CD4-positive, alpha-beta T cell treated with Interleukin-15 for 4 hours (primary cell): ENCODE measurements at places on chromosomes 1 and 21.

DNA sequence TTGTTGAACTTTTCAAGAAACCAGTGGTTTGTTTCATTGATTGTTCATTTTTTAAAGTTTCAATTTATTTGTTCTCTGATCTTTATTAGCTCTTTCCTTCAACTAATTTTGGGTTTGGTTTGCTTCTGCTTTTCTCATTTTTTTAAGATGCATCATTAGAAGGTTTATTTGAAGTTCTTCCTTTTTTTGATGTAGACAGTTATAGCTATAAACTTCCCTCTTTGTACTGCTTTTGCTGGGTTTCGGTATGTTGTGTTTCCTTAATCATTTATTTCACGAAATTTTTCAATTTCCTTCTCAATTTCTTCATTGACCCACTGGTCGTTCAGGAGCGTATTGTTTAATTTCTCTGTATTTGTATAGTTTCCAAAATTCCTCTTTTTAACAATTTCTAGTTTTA, 133.3 kb upstream of the GPR52 start:
- no peak for DNase-seq

DNA sequence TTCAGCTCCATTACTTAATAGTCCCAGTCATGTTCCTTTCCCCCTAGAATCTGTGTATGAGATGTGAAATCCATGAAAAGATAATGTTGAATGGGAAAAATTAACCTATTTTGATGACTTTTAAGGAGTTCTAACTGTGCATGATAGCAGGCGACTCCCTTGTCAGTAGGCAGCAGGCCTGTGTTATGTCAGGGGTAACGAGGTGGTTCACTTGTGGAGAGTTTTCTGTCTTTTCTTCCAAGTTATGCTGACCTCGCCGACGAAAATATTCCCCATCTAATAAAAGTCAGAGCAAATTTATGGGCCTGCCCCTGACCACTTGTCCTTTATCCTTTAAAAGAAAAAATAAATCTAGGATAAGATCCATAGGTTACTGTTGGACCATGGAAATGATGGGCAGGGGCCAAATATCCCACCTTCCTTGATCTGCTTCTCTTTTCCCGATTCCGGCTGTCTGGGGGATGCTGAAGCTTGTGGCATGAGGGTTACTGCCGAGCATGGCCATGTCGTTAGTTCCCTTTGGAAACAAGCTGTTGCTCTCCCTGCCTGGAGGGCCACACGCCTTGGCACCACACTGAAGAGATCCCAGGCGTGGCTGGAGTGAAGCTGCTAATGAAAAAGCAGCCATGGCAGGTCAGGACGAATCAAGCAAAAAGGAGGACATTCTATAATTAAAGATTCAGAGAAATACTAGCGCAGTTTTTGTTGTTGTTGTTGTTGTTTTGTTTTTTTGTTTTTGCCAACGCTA, 93.8 kb downstream of the ROR1 start:
- no peak for DNase-seq

DNA sequence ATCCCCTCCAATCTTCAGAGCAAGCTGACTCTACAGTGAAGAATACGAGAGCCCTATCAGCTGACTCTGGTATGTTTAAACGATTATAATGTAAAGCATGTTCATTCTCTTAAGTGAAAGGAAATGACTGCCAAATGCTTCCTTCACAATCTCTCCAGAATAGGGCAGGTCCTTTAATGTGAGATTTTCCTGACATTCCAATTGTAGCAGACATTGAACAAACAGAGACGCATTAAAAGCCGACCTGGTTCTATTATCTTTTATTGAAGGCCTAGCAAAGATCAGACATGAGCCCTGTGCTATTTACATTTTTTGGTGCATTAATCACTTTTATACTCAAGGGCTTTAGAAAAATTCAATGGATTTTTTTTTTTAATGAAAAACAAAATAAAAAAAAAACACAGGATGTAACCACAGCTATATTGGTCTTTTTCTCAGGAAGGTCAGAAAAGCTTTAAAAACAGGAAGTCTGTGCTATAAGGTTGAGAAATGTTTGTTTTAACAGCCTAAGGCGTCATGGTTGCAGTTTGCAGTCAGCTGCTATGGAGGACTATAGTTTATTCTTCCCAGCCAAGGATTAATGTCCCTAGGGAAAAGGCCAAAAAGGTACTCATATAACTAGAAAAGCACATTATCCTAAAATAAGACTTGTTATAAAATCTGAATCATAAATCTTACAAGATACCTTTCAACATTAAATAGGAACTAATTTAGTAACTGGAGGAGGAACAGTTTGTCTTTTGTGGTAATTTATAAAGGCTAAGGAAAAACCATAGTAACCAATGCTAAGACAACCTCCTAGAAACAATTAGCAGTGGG, 104.8 kb downstream of the RERE start:
- no peak for DNase-seq

- no peak for DNase-seq
These were observed 33.8 kb downstream of the PATJ start for GRCh38 chr1:61776091-61776490.

DNA sequence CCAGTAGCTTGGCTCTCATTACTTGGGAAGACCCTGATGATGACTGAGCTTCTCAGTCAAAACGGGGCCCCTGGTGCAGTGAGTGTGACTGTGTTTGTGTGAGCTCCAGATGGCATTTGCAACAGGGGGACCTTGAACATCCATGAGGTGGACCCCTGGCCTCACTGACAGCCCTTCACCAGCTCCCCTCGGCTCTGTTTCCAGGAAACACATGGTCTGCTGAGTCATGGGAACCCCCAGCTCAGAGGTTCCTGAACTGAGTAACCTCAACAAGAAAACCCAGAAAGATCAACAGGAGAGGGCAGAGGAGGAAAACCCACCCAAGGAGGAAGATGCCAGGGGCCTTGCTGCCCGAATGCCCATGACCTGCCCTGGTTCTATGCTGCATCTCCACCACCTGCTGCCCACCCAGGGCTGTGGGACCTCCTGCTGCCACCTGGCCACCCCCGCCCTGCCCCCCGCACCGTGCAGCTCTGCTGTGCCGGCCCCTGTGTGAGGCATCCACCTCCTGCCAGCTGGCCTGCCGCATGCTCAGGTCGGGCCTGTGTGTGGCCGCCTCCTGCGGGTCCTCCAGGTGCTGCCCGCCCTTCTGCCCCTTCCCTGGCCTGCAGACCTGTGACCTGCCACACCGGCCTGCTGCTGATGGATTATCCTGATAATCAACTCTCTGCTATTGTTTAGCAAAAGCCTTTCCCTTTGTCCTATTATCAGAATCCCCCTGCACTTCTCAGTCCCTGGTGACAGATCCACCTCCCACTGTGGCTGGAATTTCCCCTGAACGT, 4.2 kb upstream of the KRTAP12-1 start:
- DNase-seq: no peak

- DNase-seq: no peak
These were observed 5.1 kb downstream of the FHAD1 start for GRCh38 chr1:15251857-15252835.

- DNase-seq: peak; percentile 39
These were observed 662 bp downstream of the SCAF4 start for GRCh38 chr21:31731056-31731856.

DNA sequence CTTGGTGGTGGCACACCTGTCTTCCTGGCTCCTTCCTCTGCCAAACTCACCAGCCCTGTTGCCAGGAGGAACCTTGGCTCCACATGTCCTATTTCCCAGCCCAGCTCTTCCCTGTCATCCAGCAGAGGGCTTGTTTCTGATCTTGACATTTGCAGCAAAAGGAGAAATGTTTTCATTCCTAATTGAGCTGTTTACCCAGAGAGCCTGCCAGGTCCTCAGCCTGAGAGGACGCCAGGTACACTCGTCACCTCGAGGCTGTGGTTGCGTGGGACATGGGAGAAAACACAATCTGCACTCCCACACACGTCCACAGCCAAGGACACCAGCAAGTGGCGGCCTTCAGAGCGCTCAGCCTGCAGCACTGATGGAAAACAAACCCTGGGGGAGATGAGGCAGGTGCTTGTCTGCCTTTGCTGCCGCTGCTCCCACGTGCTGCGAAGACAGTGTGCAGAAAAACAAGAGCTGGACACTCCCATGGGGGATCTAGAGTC, 132.8 kb upstream of the CD34 start:
- DNase-seq: no peak
